ENCODE measurements at places on chromosomes 7 and 10.

DNA sequence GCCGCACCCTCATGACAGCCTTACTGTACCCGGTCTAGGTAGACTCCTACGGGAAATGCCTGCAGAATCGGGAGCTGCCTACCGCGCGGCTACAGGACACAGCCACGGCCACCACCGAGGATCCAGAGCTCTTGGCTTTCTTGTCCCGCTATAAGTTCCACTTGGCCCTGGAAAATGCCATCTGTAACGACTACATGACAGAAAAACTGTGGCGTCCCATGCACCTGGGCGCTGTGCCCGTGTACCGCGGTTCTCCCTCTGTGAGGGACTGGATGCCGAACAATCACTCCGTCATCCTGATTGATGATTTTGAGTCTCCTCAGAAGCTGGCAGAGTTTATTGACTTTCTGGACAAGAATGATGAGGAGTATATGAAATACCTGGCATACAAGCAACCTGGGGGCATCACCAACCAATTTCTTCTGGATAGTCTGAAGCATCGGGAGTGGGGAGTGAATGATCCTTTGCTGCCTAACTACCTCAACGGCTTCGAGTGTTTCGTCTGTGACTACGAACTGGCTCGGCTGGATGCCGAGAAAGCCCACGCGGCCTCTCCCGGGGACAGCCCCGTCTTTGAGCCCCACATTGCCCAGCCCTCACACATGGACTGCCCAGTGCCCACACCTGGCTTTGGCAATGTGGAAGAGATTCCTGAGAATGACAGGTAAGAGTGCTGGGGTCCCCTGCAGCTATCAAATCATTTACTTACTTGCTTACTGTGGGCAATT, 8.5 kb upstream of the CHCHD1 start:
- DNase-seq: no peak

- DNase-seq: no peak
Measured at GRCh38 chr7:42590771-42591310, 321.0 kb downstream of the C7orf25 start.

DNA sequence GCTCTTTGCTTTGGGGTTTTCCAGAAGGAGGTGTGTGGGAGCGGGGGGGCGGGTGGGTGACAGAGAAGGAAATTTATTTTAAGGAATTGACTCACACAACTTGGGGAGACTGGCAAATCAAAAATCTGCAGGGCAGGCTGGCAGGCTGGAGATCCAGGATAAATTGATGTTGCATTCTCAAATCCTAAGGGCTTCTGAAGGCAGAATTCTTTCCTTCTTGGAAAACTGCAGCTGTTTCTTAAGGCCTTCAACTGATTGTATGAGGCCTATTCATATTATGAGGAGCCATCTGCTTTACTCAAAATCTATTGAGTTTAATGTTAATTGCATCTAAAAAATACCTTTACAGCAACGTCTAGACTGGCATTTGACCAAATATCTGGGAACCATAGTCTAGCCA, 1528.8 kb upstream of the LRRTM3 start:
- DNase-seq: no peak

GRCh38 chr7:150685219-150686029, at the start of gene GIMAP2:
TSS of gene GIMAP2 (plus strand) at chr7:150685706. CDS start at chr7:150687060, 1,354 bp downstream.
- no peak for DNase-seq

DNA sequence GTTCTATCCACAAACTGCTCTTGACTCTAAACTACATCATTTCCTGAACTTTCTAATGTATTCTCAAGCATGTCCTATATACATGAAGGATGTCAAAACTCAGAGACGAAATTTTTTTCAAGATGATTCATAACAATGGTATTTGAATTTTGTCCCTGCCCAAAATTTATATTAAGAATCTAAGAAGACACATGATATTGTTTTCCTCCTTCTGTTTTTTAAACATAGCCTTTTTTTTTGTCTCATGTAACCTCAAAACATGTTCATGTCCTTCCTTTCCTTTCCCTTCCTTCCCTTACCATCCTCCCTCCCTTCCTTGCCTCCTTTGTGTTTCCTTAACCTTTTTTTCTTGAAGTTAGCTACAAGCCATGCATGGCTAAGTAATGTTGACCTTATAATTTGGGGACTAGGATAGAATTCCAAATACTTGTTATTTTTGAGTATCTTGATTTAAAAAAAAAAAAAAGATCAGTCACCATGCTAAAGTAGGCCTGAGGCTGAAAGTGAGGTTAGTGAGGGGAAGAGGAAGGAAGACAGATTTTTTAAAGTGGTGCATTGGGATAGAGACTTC, 163.0 kb downstream of the SUGCT start:
- no peak for DNase-seq

GRCh38 chr10:29608062-29608461, 26.7 kb downstream of the SVIL start:
- no peak for DNase-seq

GRCh38 chr7:43954524-43955228, 28.4 kb downstream of the UBE2D4 start:
- DNase-seq: no peak

- DNase-seq: no peak
Measured at GRCh38 chr7:148871030-148871429, 13.1 kb downstream of the EZH2 start.

- DNase-seq: no peak
Measured at GRCh38 chr10:30820261-30820991, 190.9 kb upstream of the LYZL2 start.

DNA sequence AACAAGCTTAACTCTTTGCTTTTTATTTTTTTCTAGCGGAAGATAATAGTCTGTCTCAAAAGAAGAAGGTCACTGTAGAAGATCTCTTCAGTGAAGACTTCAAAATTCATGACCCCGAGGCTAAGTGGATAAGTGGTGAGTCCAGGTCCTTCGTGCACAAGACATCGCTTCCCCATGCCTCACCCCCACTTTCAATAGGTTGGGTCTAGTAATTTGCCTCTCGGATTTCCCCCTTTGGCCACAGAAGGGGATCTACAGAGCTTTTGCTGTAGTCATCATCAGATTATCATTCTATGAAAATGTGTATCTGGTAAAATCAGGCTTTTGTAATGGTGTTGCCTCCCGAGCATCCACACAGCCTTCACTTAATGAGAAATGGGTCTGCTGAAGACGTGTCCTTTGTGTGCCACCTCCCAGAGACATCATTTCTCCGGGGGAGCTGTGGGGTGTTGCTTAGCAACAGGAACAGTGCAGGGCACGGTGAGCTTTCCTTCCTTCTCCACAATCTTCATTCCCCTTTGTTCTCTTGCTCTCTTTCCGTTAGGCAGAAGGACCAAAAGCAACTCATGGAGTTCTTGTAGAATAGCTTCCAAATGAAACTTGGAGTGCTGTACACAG, 422.8 kb downstream of the DPP6 start:
- DNase-seq: no peak

- DNase-seq: no peak
Measured at GRCh38 chr10:121796342-121796741, 131.5 kb downstream of the ATE1 start.

DNA sequence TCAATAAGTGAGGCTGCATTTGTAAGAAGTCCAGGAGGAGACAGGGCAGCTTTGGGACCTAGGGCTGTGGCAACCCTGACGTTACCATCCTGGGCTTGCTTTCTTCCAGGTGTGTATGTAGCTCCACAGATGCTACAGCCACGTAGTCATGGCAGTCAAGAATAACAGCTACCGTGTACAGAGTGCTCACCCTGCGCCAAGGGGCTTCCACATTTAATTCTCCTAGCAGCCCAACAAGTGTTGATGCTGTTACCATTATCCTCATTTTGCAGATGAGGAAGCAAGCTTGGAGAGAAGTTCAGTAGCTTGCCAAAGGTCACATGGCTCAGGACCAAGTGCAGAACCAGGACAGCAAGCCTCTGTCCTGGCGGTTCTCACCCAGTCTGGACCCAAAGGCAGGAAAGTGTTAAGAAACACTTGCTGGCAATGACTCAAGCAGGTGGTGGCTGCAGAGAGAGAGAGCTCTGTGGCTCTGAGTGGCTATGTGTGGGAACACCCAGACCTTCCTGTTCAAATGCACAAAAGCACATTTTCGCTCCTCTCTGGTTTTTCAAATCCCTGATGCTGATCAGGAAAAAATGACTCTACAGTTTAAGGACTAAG, 89.8 kb downstream of the CREM start:
- DNase-seq: no peak

- DNase-seq: no peak
Measured at GRCh38 chr7:156318426-156318825, 322.1 kb upstream of the RNF32 start.

GRCh38 chr7:114703677-114704076, 218.2 kb upstream of the MDFIC start:
- DNase-seq: no peak

- DNase-seq: no peak
Measured at GRCh38 chr7:148515728-148516695, 74.6 kb upstream of the C7orf33 start.

DNA sequence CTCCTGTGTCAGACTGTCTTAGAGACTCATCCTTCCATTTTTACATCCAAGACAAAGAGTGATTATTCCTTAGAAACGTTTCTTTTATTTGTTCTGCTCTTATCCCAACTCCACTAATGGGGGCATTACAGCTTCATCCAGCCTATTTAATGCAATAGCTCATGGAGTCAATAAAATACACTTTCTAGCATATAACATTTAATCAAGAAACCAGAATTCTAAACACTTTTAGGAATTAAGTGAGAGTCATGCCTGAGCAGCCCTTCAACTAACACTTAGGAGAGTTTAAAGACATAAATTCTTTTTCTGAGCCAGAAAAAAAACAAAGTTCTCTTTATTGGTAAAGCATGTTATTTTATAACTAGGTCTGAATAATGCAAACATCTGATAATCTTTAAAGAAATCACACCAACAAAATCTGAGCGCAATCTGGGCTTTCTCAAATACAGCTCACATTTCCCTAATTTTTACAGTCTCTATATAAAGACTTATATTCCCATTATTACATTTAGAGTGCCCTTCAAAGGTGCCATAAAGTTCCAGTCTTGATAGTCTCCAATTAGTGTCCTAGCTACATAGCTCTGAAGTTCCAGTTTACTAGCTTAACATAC, 361.7 kb upstream of the HPS1 start:
- DNase-seq: no peak
